ENCODE measurements at places on chromosomes 12 and 14.
A peak's percentile ranks its signal among the peaks of the same experiment; 100 is the strongest.

DNA sequence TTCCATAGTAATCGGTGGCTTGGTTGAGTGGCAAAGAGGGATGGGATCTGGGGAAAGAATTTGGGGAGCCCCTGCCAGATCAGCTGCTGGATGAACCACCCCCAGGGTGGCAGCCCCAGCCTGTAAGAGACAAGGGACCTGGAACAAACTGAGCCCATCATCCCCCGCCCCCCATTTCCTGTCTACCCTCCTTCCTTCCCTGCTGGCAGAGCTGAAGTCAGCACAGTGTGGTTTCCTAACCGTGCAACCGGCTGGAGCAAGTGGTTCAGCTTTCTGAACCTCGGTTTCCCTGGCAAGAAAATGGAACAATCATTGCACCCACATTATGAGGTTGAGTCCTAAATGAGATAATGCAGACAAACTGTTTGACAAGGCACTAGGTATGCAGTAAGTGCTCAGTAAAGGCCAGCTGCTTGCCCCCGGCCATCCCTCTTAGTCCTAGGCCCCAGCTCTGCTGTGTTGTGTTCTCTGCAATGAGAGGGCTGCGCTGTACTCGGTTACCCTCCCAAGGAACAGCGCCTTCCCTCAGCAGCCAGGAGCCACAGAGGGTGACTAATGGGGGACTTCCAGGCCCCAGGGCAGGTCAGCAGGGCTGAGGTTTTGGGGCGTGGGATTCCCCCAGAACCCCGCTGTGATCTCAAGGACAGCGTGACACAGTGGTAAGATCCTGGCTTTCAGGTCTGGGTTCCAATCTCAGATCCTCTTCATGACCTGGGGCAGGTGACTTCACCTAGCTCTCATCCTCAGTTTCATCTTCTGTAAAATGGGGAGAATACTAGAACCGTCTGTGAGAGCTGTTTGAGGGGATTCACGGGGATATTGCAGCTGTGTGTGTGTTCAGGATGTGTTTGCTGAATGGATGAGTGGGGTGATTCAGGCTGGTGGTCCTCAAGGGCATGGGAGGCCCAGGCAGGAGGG, 16.5 kb downstream of the SELPLG start:
- no peak for DNase-seq

GRCh38 chr14:31945074-31945613, 132.0 kb upstream of the ARHGAP5 start:
- DNase-seq = no peak

DNA sequence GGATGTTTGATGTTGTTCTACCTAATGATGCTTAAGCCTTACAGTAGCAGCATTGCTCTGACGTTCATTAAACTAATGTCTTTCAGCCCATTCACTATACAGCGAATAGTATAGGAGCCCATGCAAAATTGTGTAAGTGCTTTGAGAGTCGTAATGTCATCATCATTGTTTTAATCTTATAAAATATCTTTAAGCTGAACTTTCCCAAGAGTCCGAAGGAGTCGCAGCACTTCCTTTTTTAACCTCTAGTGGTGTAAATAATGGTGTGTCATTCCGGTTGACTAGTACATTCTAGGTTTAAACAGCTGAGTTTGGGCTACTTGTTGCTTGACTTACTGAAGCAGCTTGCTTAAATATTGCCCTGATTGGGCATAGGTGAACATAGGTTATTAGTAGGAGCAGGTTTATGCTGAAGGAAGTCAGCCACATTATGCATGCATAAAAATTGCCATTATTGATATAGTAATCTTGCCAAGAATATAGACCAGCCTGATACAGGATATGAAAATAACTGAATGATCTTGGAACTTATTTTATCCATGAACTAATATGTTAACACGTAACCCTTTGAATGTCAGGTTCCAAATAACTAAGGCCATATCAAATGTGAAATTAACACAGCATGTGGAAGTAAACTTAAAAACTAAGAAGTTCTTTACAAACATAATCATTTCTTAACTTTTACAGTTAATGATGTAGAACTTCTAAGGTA, 2.6 kb downstream of the WNK1 start:
- DNase-seq = peak; percentile 63

GRCh38 chr12:8913702-8914032, 642 bp upstream of the PHC1 start:
- DNase-seq = peak; percentile 2

- no peak for DNase-seq
These were observed 8.7 kb downstream of the AKAP5 start for GRCh38 chr14:64474041-64474440.

GRCh38 chr14:104817930-104818713, 17.2 kb downstream of the ZBTB42 start:
- no peak for DNase-seq

- no peak for DNase-seq
These were observed 794.3 kb upstream of the NOVA1 start for GRCh38 chr14:27392153-27392552.

GRCh38 chr14:99189201-99189801, 82.7 kb downstream of the BCL11B start:
- DNase-seq = no peak

DNA sequence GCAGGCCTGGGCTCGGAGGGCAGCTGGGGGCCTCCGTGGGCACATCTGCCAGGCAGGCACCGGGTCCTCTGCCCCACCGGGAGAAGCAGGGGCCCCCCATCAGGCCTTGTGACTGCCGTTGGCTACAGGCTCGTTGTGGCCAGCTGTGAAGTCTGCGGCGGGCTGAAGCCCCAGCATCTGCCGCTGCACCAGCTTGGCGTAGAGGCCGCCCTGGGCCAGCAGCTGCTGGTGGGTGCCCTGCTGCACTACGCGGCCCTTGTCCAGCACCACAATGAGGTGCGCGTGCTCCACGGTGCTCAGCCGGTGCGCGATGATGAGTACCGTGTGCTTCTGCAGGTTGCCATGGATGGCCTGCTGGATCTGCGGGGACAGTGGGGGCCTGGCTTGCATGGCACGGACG, 33.9 kb upstream of the VPS37B start:
- DNase-seq = no peak

GRCh38 chr12:124655048-124655697, 87.8 kb upstream of the NCOR2 start:
- DNase-seq = peak; percentile 70

DNA sequence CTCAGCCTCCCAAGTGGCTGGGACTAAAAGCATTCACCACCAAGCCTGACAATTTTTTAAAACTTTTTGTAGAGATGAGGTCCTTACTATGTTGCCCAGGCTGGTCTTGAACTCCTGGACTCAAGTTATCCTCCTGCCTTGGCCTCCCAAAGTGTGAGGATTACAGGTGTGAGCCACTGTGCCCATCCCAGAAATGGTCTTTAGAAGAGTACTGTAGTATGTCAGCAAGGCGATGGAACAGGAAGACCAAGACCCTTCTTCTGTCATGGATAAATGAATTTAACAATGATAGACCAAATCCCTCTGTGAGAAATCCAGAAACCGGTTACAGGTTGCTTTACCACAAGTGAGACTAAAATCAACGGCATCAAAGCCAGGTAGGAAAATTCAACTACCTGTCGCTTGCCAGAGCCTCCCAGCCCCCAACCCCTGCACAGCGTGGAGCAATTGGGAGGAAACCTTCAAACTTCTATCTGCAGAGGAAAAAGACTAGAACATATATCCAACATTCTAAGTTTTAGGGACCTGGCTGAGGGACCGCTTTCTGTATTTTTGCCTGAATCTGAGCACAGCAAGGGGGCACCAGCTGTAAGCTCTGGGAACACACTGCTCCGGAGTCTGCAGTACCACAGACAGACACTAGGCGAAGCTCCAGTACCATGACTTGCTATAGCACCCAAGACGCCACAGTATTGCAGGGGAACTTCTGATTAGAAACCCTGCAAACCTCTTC, 51.3 kb downstream of the CPSF6 start:
- DNase-seq = peak; percentile 85

GRCh38 chr12:4210183-4210582, 63.4 kb upstream of the CCND2 start:
- no peak for DNase-seq

GRCh38 chr12:19052689-19053088, 76.8 kb upstream of the PLEKHA5 start:
- no peak for DNase-seq

GRCh38 chr12:7933255-7933726, 2.7 kb downstream of the SLC2A3 start:
- peak; percentile 97 for DNase-seq

GRCh38 chr12:74791365-74791764, 253.7 kb downstream of the ATXN7L3B start:
- DNase-seq = no peak

DNA sequence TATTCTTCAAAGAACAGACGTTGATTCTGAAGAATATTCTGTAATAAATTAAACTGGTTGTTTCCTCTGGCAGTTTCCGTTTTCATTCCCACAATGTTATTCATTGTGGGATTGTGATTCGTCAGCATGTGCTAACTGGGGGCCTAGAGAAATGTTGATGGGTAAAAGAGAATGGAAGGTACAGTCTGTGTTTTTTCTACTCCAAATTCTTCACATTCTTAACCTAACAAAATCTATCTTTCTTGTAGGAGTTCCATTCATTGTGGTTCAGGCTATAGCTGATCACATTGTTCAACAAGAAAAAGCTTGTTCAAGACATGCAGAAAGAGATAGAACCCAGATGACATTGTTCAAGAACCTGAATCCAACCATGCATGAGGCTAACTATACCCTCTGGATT, 5.9 kb downstream of the CD163 start:
- DNase-seq = no peak

GRCh38 chr12:54196396-54196795, 7.6 kb upstream of the SMUG1 start:
- no peak for DNase-seq

DNA sequence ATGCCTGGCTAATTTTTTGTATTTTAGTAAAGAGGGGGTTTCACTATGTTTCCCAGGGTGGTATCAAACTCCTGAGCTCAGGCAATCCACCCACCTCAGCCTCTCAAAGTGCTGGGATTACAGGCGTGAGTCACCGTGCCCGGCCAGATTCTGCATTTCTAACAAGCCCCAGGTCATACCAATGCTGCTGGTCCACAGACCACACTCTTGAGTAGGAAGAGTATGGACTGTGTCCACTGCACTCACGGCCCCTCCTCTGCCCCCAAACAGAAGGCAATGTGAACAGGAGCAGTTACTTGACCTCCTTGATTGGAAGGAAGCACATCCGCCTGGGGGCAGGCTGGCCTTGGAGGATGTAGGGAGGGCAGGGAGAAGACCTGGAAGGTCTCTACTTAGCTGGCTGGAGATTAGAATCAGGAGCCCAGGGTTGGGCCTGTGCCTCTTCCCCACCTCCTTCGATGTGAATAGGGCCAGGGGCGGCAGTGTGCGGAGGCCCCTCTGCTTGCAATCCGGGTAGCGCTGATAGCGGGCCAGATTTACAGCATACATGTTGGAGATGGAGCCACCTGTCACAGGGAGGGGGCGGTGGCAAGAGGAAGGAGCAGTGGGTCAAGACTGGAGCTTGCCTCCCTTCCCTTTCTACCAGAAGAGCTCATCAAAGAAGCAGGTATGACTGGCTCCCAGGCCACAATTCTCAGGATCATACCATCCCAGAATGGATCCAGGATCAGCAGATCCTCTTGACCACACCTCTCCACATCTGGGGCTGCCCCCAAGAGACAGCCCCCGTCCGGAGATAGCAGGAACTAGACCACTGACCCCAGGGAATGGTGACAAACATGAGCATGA, 9.4 kb upstream of the ZNF740 start:
- no peak for DNase-seq

DNA sequence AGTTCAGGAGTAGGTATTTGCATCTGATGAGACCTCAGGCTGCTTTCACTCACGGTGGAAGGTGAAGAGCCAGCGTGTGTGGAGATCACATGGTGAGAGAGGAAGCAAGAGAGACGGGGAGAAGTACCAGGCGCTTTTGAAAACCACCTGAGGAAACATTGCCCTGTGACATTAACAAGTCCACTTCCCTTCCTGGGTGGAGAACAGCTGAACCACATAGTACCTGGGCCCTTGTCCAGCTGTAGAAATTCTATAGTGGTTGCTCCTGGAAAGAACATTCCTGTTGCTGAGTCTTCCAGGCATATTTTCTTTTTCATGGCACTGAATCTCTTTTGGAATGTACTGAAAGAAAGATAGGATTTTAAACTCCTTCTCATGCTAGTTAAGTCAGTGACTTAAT, 87.3 kb upstream of the RIN3 start:
- DNase-seq = peak; percentile 55

GRCh38 chr12:111355201-111355925, 13.5 kb downstream of the PHETA1 start:
- DNase-seq = no peak

- DNase-seq = no peak
These were observed 129.6 kb downstream of the NCOR2 start for GRCh38 chr12:124437617-124438436.

DNA sequence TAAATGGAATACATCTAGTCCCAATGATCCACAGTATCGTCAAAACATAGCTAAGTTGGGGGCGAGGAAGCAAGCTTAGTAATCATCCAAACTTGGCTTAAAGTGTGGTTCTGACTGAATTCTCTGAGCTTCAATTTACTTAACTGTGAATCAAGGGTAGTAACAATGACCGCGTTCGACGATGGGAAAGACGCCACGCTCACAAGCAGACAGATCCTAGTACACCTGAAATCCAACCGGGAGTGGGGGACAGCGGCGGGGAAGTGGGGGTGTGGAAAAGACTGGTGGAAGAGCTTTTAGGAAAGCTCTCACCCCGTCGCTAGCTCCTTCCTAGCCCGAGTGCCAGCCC, 433 bp downstream of the COX16 start:
- no peak for DNase-seq

DNA sequence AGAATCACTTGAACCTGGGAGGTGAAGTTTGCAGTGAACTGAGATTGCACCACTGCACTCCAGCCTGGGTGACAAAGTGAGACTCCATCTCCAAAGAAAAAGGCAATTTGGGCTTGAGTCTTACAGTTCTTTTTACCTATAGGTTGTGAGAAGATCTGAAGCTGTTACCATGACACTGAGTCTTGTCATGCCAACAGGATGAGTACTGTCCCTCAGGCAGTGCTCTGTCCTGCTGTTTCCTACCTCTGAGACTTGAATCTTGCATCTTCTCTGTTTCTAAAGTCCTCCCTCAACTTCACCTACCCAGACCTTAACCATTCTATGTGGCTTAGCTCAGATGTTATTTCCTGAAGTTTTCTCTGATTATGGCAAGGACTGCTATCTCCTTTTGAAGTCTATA, 400.8 kb upstream of the PRICKLE1 start:
- DNase-seq = no peak

GRCh38 chr12:106135781-106136180, 3.0 kb downstream of the NUAK1 start:
- peak; percentile 74 for DNase-seq
